ENCODE measurements at places on chromosomes 1 and 21.

DNA sequence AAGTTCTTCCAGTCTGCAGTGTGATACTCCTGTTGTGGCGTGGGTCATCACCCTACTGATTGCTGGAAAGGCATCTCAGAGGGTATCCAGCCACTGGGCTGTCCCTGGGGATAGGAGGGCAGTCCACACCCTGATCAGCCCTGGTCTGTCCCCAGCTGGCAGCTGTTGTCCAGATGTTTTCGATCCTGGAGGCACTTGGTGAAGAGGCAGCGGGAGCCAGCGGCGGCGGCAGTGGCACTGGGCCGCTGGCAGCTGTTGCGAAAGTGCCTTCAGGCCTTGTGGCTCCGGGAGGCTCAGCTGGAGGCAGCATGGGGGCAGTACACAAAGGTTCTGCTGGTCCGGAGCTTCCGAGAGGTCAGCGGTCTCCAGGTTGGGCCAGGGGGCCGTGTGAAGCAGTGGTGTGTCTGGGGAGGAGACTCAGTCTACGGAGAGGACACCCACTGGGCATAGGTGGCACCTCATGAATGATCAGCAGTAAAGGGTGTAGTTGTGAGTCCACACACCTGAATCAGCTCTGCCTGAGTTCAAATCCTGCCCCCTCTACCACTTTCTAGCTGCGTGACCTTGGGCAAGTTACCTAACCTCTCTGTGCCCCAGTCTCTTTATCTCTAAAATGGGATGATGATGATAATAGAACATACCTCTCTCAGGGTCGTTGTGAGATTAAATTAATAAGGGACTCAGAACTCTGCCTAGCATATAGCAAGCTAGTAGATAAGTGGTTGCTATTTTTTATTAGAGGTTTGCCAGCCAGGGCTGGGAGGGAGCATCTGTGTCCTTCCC, 6.1 kb downstream of the C1orf167 start:
- DNase-seq, result no peak

GRCh38 chr1:59738152-59738551, 76.6 kb upstream of the HOOK1 start:
- peak; percentile 10 for DNase-seq

DNA sequence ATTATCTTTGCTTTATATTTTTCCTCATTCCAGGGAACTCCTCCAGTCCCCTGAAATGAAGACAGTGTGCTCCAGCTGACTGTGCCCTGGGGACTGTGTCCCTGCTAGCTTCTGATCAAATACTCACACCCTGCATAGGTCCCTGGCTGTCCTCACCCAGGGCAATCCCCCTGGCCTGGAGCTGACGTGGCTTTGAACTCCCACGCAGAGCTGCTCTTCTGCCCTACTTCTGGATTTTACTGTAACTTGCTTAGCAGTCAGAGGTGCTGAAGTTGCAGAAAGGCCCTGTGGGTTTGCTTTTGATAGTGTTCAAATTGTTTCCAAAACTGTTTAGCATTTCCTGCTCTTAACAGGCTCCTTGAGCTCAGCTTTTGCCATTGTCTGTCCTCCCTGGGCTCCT, 186.5 kb downstream of the FASLG start:
- no peak for DNase-seq

- DNase-seq, result no peak
Observed at GRCh38 chr21:42026082-42026435, 15.9 kb upstream of the ZBTB21 start.

DNA sequence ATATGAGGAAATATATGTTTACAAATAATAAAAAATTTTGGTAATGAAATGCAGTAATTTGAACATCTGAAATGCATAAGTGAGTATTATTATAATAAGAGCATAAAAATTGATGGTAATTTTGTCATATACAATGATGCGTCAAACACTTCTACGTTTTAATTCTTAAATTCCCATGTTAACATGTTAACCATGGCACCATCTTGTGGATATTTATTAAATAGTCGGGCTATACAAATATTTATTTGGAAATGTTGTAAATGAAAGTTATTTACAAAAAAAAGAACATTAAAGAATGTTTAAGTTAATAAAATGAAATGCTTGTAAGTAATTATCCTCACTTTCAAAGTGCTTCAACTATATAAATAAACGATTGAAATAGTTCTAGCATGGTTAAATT, 57.2 kb upstream of the C1orf185 start:
- DNase-seq, result no peak

- DNase-seq, result no peak
Observed at GRCh38 chr1:116346943-116347673, 25.9 kb upstream of the ATP1A1 start.

DNA sequence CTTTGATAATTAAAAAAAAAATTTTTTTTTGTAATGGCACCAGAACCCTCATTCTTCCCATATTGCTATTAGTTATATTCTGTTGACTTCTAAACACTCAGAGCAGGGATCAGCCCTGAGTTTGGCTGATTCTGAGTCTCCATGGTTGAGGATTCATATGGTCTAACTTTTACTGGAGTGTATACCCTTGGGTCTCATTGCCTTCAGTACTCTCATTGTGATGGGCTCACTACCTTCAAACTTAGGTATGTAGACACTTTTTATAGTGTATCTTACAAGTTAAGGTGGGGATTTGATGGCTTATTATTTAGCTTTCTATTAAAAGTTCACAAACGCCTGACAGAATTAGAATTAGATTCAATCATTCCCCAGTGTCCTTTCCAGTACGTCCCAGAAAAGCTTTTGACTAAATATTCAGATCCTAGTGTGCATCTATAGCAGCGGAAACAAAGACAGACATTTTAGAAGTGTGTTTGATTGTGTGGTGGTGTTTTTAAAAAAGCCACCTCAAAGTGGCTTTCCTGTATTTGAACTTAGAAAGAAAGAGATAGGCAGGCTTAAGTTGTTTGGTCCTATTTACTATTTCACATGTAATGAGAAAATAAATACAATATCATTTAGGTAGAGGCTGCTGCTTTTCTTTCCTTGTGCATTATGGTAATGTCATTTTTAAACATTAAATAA, 1.4 kb downstream of the MACF1 start:
- DNase-seq, result no peak

- DNase-seq, result no peak
Observed at GRCh38 chr1:241647658-241648057, 4.4 kb upstream of the WDR64 start.
